ENCODE measurements at places on chromosomes 3 and 15. TPM values are rescaled to one million over a fixed set of nuclear protein-coding genes. Genes with fewer than 3 reads are reported as not detected.

SNX22 gene
- total RNA-seq: 0.27 TPM

CCR3 gene
- total RNA-seq: not detected

GABRA5 gene
- total RNA-seq: not detected

BOC gene
- total RNA-seq: 11.3 TPM

PLIN1 gene
- 0.44 TPM for total RNA-seq

CMTM6 gene
- total RNA-seq: 59.0 TPM

ADGRG7 gene
- not detected for total RNA-seq

C3orf85 gene
- not detected for total RNA-seq

GNAT1 gene
- not detected for total RNA-seq

PRICKLE2 gene
- total RNA-seq: 48.2 TPM

SLC28A2 gene
- not detected for total RNA-seq

CD96 gene
- total RNA-seq: 0.23 TPM

HOMER2 gene
- total RNA-seq: 6.9 TPM

TRPM1 gene
- not detected for total RNA-seq

AP3B2 gene
- total RNA-seq: not detected

ANKRD34C gene
- 0.07 TPM for total RNA-seq

SMCO1 gene
- not detected for total RNA-seq

CLDN16 gene
- not detected for total RNA-seq

SEMA6D gene
- total RNA-seq: 4.9 TPM

CERS3 gene
- not detected for total RNA-seq

KLHL40 gene
- total RNA-seq: not detected

MOBP gene
- not detected for total RNA-seq

WDR93 gene
- not detected for total RNA-seq

UROC1 gene
- 0.15 TPM for total RNA-seq

KNG1 gene
- total RNA-seq: not detected

TMEM108 gene
- total RNA-seq: 7.1 TPM

GOLGA8J gene
- total RNA-seq: not detected

TRAIP gene
- 2.7 TPM for total RNA-seq

CAMKV gene
- not detected for total RNA-seq

VEPH1 gene
- total RNA-seq: 4.3 TPM

RETNLB gene
- not detected for total RNA-seq

METTL6 gene
- total RNA-seq: 16.8 TPM

ISLR2 gene
- 2.9 TPM for total RNA-seq

ZNF662 gene
- not detected for total RNA-seq

PLSCR5 gene
- total RNA-seq: not detected

PCSK6 gene
- 0.40 TPM for total RNA-seq

IQCF2 gene
- not detected for total RNA-seq

AADACL2 gene
- not detected for total RNA-seq

KIF15 gene
- 2.7 TPM for total RNA-seq

Measured in chondrocyte (in vitro differentiated cells).